ENCODE measurements at places on chromosomes 1 and 21. TPM values are rescaled to one million over a fixed set of nuclear protein-coding genes. Genes with fewer than 3 reads are reported as not detected.

The LRP8 gene
- 0.83 TPM for total RNA-seq

DNA sequence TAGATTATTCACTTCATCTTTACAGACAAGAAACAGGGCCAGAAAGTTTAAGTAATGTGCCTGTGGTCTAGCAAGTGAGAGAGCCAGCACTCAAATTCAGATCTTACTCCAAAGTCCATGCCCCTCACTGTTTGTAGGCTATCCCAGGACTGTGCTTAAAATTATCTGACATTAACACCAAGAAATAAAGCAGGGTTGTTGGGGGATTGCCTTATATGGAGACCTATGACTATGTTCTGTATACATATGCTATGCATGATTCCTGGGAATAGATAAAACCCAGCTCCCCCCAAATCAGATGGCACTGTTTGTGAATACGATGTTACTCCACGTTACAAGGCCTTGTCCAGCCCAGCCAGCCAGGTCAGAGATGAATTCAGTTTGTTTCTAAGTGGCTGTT lies 131.6 kb upstream of the HOOK1 start:
- DNase-seq = peak; percentile 55

DNA sequence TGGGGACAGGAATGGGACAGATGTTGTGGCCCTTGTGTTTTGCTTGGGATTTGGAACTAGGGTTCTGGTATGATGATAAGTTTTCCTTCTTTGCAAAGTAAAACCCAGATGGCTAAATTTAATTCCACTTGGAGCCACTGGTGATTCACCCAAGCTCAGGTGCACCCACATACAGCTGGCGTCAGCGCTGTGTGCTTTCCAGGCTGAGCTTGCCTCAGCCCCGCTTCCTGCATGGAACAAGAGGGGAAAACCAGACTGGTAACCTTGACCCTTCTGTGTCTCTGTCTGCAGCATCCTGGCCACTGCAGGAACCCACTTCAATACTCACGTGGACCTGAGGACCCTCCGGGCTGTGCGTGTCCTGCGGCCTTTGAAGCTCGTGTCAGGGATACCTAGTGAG lies 94.2 kb downstream of the CACNA1E start:
- no peak for DNase-seq

The S100A7 gene
- total RNA-seq = not detected

DNA sequence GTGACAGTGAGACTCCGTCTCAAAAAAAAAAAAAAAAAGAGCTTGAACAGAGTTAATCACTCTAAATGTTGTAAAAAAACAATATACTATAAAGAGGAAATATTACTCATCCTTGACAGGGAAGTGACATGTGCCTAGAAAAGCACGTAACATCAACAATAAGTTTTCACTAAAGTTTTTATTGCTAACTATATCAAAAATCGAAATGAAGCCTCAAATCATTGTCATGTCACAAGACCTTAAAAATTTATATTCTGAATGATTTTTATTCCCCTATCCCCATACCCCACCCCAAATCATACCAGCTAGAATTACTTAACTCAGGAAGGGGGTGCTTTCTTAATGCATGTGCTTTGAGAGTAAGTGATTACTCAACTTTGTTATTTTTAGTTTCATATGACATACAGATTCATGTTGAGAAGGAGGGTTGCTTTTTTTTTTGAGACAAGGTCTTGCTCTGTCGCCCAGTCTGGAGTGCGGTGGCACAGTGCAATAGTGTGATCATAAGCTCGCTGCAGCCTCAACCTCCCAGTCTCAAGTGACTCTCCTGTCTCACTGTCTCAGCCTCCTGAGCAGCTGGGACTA lies 53.6 kb upstream of the MUTYH start:
- DNase-seq = no peak

DNA sequence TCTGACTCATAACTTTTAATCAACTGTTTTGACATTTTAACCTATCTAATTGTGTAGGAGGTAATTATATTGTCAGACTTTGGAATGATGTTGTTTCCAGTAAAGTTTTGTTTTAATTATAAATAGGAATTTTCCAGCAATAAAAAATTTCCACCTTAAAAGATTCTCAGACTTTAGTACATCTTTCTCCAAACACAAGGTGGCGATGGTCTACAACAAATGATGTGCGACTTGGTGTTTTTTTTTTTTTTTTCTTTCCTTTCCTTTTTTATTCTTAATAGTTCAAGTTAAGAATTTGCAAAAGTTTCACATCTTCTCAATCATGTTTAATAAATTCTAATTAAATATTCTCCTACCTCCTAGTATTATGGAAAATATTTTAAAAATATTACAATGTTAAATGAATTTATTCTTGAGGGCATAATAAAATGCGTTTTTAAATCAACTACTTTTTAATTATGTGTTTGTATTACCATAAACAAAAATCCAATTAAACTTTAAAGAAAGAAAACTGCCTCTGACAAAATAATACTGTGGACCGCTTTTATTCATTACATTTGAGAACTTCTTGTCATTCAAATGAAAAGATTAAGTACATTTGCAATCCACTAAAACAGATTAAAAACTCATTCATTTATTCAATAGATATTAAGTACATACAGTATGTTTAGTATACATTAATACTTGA lies 4.4 kb upstream of the ADAMTS1 start:
- DNase-seq = no peak

The CLDN17 gene
- total RNA-seq = not detected

GRCh38 chr1:206797534-206798383 lies 25.5 kb upstream of the IL10 start:
- no peak for DNase-seq

DNA sequence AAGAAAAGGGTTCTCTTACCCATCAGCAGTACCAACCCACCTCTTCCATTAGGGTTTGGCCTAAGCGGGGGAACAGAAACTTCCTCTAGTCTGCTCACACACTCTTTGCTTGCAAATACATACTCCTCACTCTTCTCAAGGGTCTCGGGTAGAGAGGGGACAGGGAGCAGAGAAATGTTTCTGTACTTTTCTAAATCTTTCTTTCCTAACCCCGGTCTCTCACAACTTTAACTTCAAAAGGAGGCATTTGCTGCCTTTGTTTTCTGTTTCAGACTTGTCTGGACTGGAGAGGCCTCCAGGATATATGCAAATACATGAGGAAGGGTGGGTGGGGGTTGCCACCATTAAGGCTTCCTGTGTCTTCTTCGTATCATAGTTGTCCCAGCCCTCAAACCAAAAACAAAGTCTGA lies 10.5 kb upstream of the LAX1 start:
- no peak for DNase-seq

The CCDC181 gene
- total RNA-seq = 0.99 TPM

The ZNF678 gene
- 9.1 TPM for total RNA-seq

GRCh38 chr1:156901966-156902915 lies 8.7 kb downstream of the PEAR1 start:
- DNase-seq = no peak

- DNase-seq = no peak
Observed at GRCh38 chr1:8095584-8095983, 69.5 kb upstream of the ERRFI1 start.

The JAM2 gene
- total RNA-seq = 52.4 TPM

DNA sequence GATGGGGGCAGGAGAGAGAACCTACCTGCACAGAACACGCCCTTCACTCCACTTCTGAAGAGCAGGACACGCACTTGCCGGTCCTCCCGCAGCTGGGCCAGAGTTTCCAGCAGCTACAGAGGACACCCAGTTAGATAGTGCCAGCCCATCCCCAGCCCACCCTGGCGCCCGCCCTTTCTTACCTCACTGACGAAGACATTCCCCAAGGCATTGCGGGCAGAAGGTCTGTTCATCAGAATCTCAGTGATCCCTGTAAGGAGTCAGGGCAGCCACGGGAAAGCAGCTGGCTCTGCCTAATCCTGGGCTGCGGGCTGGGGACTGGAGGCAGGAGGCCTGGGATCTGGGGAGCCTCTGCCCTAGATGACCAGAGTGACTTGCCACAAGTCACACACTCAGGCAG lies 10.0 kb downstream of the ECHDC2 start:
- DNase-seq = no peak

The CRP gene
- total RNA-seq = 0.42 TPM

GRCh38 chr1:160459056-160459455 lies 58.7 kb downstream of the VANGL2 start:
- no peak for DNase-seq

GRCh38 chr1:106899644-106900043 lies 156.8 kb upstream of the PRMT6 start:
- no peak for DNase-seq

The GNPAT gene
- total RNA-seq = 45.1 TPM

- DNase-seq = no peak
Observed at GRCh38 chr1:11156441-11156840, 32.7 kb upstream of the ANGPTL7 start.

The TSEN15 gene
- 52.3 TPM for total RNA-seq

- DNase-seq = no peak
Observed at GRCh38 chr1:113714606-113715269, 44.5 kb downstream of the PHTF1 start.

DNA sequence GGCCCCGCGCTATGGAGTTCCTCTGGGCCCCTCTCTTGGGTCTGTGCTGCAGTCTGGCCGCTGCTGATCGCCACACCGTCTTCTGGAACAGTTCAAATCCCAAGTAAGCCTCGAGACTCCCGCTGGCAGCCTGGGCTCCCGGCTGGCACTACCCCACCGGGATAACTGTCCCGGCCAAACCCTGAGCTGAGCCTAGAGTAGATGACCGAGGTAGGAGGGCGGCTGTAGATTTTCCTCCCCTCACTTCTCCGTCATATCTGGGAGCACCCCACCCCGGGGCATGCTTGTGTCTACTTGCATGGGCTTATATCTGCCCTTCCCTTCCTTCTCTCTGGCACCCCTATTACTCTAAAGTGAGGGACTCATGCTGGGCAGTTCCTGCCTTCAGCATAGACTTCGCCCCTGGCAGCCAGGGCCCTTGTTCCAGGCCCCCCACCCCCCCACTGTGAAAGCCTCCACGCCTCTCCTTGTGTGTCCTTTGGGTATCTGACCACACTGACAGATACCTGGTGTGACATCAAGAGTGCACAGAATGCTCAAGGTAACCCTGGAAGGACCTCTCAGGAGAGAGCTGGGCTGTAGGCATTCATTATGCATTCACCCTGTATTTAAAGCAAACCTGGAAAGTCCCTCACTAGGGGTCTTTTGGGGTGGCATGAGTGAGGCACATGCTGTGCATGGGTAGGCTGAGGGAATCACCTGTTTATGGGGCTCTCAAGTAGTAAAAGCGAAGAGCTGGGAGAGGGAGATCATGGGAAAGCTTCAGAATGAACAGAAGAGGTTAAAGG lies 485 bp downstream of the EFNA1 start:
- no peak for DNase-seq

The S100A14 gene
- not detected for total RNA-seq

GRCh38 chr1:200708769-200709168 lies 29.9 kb upstream of the CAMSAP2 start:
- DNase-seq = no peak

GRCh38 chr1:174682419-174683008 lies 234.8 kb downstream of the GPR52 start:
- no peak for DNase-seq

GRCh38 chr21:44773291-44773932 lies 28.2 kb downstream of the UBE2G2 start:
- no peak for DNase-seq

GRCh38 chr1:23422941-23423340 lies 1.6 kb downstream of the TCEA3 start:
- no peak for DNase-seq

DNA sequence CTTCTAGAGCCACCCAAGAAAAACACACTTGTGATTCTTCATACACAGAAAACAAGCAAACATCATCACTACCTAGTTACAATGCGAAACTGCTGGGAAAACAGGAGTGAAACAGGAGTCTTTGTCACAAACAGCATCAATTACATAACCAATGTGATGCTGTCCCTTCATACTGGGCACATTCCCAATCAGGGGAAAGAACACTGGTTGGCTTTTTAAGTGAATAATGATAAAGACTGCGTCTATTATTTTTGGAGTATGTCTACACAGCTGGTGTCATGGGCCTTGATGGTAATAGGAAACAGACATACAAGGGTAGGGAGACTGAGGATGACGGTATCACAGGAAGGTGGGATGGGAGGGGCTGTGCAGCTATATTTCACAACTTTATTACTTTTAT lies 43.3 kb downstream of the SIPA1L2 start:
- DNase-seq = no peak

DNA sequence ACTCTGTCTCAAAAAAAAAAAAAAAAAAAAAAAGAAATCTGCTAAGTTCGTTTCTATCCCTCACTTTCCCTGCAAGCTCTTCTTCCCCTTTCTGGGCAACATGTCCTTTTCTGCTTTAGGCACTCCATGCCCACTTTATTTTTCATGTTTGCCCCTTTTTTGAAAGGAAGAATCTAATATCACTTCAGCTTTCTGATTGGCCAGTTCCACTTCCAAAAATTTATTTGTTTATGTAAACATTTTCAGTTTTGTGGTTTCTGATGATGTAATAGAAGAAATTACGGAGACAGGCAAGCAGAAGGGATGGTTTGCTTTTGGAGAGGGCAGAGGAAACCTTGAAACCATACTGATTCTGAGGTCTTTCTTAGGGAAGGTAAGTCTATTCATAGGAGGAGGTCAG lies 15.1 kb downstream of the IFNAR1 start:
- no peak for DNase-seq

The SPATA17 gene
- total RNA-seq = 0.45 TPM

DNA sequence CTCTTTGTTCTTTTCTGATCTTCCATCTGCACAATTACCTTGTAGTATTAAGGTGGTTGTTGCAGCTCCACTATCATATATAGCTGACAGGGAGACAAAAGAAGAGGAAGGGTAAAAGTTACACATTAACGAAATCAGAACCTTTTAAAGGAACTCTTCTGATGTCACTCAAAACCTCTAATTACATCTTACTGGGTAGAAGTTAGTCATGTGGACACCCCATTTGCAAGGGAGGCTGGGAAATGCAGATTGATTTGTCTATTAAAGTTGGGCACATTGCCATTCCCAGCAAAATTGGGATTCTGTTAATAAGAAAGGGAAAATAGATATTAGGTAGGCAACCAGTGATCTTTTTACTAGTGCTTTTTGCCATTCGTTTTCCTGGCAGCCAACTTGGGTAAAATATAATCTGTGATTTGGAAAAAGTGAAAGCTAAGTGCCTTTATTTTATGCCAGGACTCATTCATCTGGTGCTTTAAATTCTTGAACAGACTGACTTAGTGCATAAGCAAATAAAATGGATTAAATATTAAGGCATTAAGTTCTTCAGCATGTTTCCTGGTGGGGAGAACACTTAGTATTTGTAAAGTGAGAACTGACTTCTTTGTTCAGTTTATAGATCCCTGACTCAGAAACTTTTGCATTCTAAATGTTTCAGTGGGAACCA lies 71.3 kb downstream of the DNM3 start:
- no peak for DNase-seq

DNA sequence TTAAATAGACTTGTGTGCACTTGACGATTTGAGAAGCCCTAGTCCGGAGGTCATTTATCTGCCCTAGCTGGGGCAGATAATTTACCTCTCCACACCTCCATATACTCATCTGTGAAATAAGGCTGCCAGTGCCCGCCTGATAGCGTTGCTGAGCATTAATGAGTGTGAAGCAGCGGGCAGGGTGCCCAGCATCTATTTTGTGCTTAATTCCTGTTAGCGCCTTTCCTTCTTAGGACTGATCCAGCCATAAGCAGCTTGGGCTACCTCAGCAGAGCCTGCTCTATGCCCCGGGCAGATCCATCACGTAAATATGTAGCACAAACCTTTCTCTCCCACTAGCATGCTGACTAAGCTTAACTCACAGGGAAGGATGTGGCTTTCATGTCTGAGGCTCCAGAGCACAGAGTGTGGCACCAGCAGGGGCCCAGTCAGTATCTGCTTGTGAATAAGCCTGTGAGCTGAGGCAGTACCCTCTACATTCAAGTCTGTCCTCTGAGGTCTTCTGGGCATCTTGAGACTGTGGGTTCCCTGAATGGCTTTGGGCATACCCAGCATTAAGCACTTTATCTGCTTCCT lies 21.5 kb upstream of the RNF187 start:
- DNase-seq = no peak

The OPRD1 gene
- 0.17 TPM for total RNA-seq

The OR2AK2 gene
- total RNA-seq = not detected

The TIE1 gene
- total RNA-seq = 40.9 TPM
